ENCODE measurements at places on chromosomes 1 and 21.

DNA sequence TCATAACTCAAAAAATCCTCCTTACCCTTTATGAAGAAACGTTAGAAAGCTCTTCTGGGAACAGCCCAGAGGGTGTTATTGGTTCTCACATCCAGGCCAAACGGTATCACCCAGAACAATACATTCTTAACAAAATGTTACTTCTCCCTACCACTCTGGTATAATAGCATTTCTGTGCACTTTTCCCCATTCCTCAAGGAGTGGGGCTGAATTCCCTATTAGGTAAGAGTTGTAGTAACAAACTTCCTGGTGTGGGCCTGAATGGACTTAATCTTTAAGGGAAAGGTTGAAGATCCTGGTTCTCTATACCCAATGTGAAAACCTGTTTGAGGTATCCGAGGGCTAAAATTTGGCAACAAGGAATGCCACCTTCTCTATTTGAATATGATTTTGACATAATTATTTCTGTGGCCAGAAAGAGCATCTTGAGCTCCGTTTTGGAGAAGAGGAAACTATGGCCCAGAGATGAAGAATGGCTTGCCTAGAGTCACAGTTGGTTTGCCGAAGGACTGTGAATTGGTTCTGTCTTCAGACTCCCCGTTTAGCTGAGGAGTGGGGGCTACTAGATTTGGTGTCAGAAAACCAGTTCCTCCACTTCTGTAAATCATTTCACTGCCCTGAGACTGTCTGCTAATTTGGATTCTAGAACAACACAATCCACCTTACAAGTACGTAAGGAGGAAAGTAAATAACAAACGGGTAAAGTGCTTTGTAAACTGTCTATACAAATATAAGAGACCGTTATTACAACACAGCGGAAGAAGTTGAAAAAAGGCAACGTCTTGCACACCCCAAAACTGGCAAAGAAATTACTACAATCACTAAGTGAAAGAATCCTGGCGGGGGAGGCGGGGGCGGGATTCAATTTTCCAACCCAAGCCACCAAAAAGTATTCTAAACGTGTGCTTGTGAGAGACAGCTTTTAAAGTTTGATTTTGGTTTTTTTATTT, 2.3 kb downstream of the ANP32E start:
- DNase-seq: peak; percentile 3

DNA sequence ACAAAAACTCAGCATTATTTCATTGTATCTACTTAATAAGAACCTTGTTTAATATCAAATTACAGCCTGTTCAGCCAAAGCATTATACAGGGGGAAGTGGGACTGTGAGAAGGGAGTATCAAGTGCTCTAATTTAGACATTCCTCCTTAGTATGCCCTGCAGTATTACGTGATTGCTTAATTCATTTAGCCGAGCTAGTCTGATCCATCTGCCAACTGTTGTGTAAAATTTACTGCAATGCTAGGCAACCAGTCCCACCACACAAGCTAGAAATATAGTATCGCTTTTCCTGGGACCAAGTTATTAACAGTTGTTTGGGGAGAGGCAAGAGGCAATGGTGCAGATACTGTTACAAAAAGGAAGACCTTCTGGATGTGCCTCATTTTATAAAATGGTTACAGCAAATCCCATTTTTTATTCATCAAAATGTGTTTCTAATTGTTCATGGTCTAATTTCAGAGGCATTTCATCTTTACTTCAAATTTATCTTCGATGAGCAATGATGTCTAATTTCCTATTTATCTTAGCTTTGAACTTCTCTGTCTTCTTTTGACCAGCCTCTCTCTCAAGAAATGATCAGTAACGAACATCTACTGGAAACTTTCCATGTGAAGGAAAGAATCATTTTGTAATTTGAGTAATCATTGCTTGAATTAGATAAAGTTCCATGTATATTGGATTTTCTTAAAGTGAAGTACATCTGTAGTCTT, 283.3 kb downstream of the DUSP10 start:
- no peak for DNase-seq

DNA sequence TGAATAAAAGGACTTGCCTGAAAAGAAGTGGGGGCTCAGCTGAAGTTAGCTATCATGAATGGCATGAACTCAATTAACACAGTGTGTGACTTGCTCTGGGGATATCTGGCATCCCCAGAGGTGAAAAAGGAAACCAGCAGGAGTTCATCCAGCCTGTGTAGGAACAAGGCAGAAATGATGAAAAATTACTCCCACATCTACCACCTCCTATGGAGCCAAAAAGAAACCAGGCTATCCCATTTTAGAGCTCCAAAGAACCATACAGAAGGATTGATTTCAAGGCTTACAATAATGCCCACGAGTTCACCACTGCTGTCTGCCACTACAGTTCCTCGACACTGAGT, 25.3 kb downstream of the TP53BP2 start:
- DNase-seq: no peak

- peak; percentile 70 for DNase-seq
Measured at GRCh38 chr1:204171751-204172178, 5.6 kb upstream of the REN start.

- no peak for DNase-seq
Measured at GRCh38 chr1:4801192-4801924, 146.9 kb downstream of the AJAP1 start.

DNA sequence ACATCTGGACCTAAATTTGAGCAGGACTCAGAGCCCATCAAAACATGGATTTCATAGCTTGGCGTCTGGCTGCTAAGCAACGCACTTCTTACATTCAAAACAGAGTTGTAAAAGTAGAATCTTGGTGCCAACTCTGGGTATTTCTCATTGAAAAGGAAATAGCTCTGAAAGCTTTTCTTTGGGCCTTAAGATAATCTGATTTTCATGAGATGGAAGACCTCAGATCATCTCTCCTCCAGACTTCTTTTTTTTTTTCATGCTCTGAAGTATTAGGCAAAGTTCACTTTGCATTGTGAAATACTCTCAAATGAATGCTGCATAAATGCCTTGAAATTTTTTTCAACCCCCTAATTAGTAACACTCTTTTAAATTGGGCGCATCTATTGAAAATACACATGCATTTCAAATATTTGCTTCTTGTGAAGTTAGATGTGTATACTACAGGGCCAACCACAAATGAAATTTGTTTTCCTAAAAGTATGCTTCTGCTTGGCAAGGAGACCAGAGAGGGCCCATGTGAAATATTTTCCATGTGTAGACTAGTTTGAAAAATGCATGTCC, 4.2 kb downstream of the ADAMTS5 start:
- DNase-seq: no peak

- no peak for DNase-seq
Measured at GRCh38 chr1:67753776-67754525, 69.0 kb downstream of the GADD45A start.

DNA sequence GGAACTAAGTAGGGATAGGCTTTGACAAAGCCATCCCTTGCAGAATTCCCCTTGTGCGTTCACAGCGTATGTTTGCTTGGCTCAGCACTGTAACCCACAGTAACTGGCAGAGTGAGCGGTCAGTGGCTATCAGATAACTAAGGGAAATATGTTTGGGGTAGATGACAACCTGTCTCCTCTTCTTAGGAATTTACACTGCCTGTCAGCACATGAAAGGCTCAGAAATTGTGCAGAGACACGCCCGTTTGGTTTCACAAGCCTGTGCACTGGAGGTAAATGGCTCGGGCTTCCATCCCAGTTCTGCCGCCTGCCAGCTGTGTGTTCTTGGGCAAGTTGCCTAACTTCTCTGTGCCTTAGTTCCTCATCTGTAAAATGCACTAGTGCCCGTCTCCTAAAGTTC, 101.2 kb downstream of the PRDM2 start:
- DNase-seq: peak; percentile 96

DNA sequence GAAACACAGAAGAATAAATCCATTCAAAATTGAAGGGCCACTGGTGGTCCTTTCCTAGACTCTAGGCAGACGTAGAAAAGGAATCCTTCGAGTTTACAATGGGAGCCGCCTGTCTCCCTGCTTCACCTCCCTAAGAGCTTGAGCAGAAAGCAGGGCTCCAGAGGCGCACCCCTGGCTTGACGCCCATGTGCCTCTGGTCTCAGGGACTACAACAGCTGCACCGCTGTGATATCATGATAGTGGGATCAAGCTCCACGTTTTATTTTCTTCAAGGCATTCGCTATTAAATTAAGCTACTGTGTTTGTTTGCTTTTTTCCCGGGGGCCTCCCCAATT, 403 bp upstream of the C1orf122 start:
- no peak for DNase-seq

GRCh38 chr1:9855186-9855585, 31.4 kb upstream of the CLSTN1 start:
- DNase-seq: no peak

GRCh38 chr1:27940297-27940696, 5.5 kb downstream of the SMPDL3B start:
- DNase-seq: no peak

DNA sequence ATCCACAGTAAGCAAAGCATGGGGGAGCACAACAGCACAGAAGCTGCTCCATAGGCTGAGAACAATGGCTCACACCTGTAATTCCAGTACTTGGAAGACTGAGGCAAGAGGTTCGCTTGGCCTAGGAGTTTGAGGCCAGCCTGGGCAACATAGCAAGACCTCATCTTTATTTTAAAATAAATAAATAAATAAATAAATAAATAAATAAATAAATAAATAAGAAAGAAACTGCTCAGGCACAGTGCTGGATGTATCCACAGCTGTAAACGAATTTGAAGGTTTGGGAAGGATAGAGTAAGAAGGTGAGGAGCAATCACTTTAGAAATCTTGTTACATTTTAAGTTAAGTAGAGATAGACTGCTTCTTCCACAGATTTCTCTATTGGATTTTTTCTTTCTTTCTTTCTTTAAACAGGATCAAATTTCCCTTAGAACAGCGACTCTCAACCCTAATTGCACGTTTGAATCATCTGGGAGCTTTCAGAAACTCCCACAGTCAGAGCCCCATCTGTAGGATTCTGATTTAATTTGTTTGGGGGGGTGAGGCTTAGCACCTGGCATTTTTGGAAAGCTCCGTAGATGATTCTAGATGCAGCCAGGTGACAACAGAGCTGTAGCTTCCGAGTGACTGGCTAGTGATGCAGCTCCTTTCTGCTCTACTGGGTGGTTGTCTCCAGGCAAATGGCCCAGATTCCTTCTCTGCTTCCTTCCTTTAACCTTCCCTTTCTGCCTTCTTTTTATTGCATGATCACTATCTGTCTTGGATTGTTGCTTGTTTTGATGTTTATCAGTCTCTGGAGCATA, 53.5 kb downstream of the S1PR1 start:
- DNase-seq: peak; percentile 64

DNA sequence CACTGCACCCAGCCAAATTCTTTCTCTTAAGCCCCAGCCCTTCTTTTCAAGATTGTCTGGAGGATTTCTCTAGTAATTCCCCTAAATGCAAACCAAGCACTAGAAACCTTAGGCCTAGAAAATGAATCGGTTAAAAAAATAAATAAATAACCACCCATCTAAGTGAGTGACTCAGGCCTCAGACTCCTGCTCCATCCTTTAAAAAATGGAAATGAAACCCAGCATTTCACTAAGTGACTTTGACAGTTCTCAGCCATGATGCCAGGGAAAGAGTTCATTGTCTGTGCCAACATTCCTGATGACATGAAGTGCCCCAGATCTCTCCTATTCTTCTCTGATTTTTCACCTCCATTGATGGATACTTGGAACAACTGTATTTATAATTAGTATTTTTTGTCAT, 415.2 kb upstream of the DAB1 start:
- DNase-seq: no peak

- no peak for DNase-seq
Measured at GRCh38 chr1:181737056-181737455, 253.7 kb downstream of the CACNA1E start.

- DNase-seq: no peak
Measured at GRCh38 chr1:23023174-23023845, 4.0 kb downstream of the KDM1A start.

All from trophoblast cell (in vitro differentiated cells and primary cell).